ENCODE measurements at places on chromosomes 12 and 14.

- peak; percentile 37 for DNase-seq
Measured at GRCh38 chr14:30779210-30779609, 95.1 kb upstream of the COCH start.

DNA sequence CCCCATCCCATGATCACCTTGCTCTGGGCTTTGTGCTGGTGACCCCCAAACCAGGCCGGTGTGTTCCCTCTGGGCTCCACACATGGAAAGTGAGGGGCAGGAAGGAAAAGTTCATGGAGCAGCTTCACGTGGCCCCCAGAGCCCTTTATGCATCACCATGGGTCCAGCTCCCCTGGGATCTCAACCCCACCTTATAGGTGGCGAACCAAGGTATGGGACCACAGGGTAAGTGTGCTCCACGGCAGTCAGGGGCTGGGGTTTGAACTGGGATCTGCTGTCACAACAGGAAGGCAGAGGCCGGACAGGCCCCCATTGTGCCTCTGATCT, 7.4 kb upstream of the BEGAIN start:
- no peak for DNase-seq

DNA sequence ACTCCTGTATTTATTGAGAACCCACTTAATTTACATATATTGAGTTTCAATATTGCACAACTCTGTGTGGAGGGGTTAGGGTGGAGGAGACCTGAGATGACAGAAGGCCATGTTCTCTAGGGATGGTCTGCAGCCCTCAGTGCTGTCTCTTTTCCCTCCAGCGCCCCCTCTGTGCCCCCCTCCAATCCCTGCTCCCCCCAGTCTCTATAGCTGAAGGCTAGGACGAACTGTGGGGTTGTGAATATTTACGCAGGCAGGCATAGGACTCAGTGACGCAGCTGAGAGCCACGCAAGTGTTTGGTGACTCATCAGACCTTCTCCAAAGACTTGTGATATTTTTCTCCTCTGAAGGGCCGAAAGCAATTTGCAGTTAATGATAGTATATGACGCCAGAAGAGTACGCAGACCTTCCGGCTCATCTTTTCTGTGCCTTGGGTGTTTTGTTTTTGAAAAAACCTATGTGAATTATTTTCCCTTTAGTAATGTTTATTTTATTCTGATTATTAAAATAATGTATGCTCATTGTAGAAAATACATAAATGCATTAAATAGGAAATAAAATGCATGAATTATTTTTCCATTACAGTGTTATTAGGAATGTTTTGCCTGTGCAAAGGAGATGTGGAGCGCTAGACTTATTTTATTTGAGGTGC, 85.3 kb downstream of the SLC25A47 start:
- DNase-seq: peak; percentile 80

DNA sequence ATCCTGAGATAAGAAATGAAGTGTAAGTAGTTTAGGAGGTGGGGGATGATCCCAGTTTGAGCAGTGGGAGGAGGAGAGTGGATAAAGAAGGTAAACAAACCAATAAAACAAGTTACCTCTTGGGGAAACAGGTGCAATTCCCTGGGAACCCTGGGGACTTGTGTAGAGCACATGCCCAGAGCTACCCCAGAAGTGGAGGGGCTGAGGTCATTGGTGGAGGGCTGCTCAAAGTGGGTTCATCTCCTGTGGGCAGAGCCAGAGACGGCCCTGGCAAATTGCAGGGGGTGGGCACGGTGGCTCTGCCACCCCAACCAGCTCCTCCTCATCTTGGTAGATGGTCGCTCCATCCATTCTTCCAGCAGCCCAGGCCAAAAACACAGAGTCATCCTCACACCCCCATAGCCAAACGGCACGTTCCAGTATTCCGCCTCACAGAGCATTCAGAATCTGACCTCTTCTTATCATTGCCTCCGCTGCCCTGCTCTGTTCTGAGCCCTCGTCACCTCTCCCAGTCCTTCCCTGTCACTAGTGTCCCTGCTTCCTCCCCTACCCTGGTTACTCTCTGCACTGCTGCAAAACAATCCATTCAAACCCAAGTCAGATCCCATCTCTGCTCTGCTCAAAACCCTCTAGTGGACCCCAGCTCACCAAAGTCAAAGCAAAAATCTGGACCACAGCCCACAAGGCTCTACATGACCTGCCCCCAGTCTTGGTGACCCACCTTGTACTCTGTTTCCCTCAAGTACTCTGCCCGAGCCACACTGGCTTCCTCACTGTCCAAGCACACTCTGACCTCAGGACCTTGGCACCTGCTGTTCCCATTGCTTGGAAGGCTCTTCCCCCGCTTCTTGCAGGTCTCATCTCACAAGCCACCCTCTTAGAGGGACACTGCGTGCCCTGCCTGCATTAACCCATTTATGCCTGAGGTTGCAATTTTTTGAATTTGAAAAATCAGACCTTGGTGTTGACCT, 5.5 kb downstream of the CYP46A1 start:
- no peak for DNase-seq

- no peak for DNase-seq
Measured at GRCh38 chr14:101062601-101063000, 159.1 kb upstream of the RTL1 start.

- no peak for DNase-seq
Measured at GRCh38 chr14:75844486-75844885, 137.3 kb downstream of the TGFB3 start.

GRCh38 chr14:53367644-53368026, 214.5 kb upstream of the DDHD1 start:
- no peak for DNase-seq

DNA sequence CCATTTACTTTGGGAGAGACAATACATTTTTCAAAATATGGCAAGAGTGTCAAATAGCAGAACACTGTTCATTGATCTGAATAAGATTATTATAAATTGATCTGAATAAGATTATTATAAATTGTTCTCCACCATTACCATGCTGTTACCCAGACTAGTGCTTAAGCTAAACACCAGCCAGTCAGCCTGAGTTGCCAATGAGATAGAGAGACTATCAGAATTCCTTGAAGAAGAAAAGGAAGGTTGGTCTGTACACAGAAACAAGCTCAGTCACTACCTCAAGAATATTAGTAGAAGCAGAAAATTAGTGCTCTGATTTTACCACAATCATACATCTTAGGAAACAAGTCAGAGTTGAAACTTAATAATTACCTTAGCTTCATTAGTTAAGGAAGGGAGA, 469.8 kb downstream of the FOXG1 start:
- DNase-seq: no peak

- DNase-seq: no peak
Measured at GRCh38 chr12:120327593-120327992, at the start of gene PLA2G1B. Gene PLA2G1B, minus strand, starts transcription at chr12:120327779. Its CDS starts 26 bp downstream, at chr12:120327753.

GRCh38 chr14:24207104-24207551, 1.6 kb downstream of the TSSK4 start:
- DNase-seq: no peak

GRCh38 chr12:116257215-116257614, 20.3 kb downstream of the MED13L start:
- DNase-seq: peak; percentile 39

GRCh38 chr14:93146119-93146518, 30.4 kb upstream of the ITPK1 start:
- no peak for DNase-seq

DNA sequence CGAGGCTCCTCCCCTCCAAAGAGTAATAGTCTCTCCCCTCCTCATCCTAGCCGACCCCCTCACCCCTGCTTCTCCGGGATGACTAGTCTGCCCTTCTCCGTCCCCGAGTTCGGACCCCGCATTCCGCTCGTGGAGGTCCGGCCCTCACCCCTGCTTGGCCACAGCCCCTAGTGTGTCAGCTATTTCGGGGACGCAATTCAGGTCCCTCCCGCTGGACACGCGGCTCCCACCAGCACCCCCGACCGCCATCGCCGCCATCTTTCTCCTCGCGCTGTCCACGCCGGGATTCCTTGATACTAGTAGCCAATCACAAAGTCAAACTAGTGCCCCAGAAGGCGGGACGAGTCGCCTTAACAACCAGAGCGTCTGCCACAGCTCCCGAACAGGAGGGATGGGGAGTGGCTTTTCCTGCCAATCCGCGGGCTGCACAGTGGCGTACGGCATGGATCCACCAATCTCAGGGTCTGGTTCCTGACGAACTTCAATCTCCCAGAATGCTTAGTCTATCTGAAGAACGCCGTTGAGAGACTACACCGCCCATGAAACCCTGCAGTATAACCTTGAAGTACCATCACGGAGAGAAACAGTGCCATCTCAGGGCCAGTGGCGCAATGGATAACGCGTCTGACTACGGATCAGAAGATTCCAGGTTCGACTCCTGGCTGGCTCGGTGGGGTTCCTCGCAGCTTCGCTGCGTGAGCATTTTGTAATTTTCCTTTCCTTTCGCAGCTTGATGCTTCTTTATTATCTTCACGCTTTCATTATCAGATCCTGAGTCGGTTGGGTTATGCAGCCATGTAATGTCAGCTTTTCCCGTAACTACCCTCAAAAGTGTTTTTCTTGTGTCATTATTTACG, at the start of gene PRMT5:
PRMT5 (minus strand) TSS at position 273 of the 857 bp plus-strand sequence; CDS start at position 258, 15 bp downstream.
- DNase-seq: peak; percentile 100

DNA sequence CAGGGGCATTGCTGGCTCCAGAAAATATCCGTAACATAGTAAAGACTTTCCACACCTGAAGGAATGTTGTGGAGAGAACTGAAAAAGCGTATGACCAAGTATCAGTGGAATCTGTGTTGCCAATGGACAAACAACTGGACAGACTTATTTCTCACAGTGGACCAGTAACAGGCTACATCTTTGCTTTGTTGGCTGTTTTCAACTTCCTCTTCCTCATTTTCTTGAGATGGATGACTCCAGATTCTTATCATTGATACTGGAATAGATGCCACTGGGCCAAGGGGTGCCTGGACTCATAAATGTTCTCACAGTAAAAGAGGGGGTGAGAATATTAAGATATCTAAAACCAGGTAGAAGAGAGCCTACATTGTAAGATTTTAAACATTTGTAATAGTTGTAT, 6.4 kb downstream of the GAS2L3 start:
- no peak for DNase-seq

DNA sequence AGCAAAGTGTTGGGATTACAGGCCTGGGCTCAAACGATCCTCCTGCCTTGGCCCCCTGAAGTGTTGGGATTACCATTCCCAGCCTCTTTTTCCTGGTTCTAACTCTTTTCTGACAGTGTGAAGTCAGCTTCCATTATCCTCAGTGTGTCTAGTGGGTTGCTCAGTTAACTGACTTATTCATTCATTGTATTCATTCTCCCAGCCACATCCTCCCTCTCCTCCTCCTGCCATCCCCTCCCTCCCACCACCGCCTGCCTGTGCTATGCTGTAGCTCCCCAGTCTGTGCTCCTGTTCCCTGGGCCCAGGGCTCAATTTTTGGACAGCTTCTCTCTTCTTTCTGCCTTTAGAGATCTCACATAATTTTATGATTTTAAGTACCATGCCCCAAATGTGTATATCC, 19.4 kb downstream of the ATP6V0A2 start:
- DNase-seq: no peak

DNA sequence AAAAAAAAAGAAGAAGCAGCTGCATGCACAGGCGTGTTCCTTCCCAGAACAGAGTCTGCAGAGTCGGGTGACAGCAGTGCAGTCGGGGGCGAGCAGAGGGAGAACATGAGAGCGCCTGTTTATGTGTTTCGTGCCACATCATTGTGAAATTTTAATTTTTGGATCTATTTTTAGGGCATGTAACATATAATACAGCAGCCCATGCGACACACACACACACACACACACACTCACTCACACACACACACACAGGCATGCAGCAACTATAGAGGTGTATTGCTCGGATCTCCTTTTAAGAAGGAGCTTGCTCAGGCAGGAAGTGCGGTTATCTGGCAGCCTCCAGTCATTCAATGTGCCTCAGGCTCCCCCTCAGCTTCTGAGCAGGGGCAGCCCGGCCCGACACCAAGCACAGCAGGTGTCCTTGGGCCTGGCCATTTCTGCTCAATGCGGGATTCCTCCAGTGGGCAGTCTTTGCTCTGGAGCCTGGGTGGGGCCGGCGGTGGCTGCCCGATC, 71.8 kb downstream of the ZNF664 start:
- no peak for DNase-seq

- no peak for DNase-seq
Measured at GRCh38 chr14:42555365-42555764, 948.7 kb downstream of the LRFN5 start.

GRCh38 chr14:90297876-90298629, 33.7 kb downstream of the NRDE2 start:
- DNase-seq: no peak

DNA sequence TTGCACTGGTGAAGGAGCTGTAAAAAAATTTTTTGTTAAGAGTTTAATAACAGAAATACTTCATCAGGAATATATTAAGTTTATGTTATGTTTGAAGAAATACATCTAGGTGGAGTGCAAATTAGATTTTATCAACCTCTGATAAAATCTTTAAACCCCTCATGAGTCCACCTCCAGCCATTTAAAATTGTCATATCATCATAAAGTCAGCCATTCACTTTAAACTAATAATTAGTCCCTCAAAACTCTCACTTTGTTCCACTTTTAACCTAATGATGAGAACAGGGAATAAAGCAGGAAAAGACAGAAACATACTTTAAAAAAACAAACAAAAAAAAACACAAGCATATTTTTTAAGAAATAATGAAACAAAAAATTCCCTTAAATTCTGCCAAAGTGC, 25.1 kb downstream of the ZFC3H1 start:
- no peak for DNase-seq

GRCh38 chr14:44812672-44813071, 149.1 kb downstream of the KLHL28 start:
- DNase-seq: no peak

DNA sequence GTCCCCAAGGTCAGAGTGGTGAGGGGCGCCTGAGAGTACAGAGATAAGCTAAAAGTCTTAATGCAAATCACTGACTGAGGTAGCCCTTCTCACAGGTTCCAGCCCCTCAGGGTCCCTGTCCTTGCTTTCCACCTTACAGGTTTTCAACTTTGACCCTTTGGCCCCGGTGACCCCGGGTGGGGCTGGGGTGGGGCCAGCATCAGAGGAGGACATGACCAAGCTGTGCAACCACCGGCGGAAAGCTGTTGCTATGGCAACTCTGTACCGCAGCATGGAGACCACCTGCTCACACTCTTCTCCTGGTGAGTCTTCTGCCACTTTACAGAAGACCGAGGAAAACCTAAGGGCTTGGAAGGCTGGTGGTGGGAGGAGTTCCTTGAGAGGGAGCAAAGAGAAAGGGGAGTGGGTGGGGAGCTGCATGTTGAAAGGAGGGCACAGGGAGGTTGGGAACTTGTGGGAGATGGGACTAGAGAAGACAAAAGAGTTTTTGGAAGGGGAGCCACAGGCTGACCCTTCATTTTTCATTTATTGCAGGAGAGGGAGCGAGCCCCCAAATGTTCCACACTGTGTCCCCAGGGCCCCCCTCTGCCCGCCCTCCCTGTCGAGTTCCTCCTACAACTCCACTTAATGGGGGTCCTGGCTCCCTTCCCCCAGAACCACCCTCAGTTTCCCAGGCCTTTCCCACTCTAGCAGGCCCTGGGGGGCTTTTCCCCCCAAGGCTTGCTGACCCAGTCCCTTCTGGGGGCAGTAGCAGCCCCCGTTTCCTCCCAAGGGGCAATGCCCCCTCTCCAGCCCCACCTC, 2.4 kb downstream of the MBD6 start:
- no peak for DNase-seq

Data from H4 (cell line).